HEK293T (cell line): ENCODE measurements at places on chromosomes 16 and 17.

GRCh38 chr17:73027130-73027741 lies 65.3 kb downstream of the SLC39A11 start:
- no peak for DNase-seq

DNA sequence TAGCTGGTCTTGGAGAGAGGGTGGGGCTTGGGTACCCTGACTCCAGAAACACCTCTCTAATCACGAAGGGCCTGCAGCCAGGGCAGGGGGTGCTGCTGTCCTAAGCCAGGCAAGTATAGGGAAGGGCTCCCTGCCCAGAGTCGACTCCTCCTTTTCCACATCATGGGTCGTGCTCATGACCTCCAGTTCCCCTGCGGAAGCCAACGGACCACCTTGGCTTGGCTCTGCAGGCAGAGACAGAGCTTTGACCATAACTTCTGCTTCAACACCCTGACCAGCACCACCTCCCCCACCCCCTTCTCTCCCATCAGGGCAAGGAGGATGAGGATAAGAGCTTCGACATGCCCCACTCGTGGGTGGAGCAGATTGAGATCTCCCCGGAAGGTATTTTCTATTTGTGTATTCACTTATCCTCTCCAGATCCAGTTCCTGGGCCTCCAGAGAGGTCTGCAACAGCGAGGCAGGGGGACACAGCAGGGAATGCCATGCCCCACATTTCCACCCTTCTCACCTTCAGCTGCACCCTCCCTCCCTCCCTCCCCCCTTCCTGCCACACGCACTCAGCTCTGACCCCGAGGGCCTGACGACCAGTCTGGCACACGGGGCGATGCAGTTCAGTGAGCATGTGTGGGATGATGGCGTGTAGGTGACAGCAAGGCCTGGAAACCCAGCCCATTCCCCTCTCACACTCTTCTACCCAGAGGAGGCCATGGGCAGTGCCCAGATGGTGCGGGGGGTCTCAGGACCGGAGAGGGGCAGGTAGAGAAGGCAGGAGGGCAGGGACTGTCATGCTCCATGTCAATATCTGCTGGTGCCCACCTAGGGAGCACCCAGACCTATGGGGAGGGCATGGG lies 14.0 kb upstream of the KATNB1 start:
- no peak for DNase-seq

DNA sequence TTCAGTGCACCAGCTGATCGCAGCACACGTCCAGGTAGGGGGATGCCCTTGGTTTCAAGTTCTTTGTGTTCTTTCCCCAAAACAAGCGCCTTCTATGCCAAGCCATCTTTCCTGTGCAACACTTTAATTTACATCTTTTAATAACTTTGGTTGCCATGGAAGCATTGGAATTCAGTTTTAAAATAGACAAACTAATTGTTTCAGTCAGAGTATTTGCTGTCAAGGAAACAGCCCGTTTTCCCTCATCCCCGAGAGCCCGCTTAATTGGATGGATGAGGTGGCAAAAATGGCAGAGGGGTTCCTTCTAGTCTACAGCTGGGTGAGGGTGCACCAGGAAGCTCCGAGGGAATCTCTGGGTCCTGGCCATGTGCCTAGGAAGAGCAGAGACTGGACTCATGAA lies 793.7 kb upstream of the EEF2KMT start:
- no peak for DNase-seq

DNA sequence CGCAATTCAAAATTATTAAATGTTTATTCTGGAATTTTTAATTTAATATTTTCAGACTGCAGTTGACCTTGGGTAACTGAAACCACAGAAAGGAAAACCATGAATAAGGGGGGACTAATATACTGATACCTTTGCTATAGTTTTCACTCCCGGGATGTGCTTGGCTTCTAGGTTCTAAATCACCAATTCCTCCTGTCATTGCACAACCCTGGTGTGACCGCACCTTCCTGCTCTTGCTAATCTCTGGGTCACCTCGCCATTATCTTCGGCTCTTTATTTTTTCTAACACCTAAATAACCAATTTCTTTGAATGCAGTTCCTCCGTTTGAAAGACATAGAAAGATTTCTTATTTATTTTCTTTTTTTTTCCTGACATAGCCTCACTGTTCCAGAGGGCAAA lies 634.5 kb upstream of the GOT2 start:
- DNase-seq: no peak

DNA sequence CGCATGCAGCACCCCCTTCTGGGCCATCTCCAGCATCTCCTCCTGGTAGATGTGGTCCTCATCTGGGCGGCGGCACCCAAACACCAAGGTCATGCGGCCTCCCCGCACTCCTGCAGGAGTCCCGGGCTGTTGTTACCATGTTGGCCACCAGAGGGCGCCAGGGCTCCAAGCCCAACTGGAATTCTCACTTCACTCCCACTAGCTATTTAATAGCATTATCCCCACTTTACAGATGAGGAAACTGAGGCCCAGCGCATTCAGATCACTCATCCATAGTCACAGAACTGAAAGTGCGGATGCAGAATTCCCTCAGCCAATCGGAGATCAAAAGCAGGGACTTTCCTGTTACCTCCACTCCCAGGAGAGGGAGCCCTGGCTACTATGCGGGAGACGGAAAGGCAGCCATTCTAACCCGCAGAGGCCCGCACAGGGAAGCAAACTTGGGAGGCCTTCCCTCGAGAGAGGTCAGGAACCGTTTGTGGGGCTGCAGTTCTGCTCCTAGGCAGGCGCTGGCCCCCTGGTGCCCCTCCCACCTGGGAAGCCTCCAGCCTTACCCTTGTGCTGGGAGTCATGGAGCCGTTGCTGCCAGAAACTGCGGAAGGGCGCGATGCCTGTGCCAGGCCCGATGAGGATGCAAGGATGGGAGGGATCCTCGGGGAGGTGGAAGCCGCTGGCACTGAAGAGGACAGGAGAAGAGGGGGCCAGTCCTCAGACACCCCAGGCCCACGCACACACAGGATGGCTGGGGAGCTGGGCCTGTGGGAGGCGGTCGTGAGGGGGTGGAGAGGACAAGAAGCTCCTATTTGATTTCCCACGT lies 40.1 kb downstream of the NOS2 start:
- DNase-seq: peak; percentile 48

DNA sequence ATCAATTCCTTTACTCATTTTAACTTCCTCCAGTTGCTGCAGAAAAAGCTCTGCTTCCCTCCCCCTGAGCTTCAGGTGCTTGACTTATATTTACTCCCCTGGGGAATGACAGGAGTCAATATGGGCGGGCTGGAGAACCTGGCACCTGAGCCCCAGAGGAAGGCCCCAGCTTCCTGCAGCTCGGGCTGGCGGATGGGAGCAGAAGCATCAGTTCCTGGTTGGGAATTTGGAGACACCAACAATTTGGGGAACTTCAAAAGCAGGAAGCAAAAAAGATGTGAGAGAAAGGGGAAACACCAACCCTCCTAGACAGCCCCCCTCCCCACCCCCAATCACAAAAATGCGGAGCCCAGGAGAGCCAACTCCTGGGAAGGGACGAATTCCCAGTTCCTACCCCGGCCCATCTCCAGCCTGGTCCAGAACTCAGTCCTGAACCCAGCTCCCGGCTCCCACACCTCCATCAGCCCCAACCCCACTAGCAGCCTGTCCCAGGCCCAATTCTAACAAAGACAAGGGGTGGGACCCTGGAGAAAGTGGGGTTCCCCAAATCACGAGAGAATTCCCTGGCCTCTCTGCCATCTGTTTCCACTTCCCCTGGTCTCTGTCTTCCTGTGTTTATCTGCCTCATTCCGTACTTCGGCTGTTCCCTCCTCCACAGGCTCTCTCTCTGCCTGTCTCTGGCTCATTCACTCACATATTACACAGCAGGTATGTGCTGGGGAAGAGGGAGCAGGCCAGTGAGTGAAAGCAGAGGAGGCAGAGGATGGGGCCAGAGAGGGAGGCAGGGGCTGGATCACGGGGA lies 16.2 kb upstream of the ASGR2 start:
- no peak for DNase-seq

- DNase-seq: no peak
Measured at GRCh38 chr16:31877876-31878642, 4.5 kb downstream of the ZNF267 start.

- DNase-seq: peak; percentile 47
Measured at GRCh38 chr17:68456339-68457167, 743 bp downstream of the WIPI1 start.

GRCh38 chr16:92431-93339 lies 14.7 kb downstream of the MPG start:
- no peak for DNase-seq

DNA sequence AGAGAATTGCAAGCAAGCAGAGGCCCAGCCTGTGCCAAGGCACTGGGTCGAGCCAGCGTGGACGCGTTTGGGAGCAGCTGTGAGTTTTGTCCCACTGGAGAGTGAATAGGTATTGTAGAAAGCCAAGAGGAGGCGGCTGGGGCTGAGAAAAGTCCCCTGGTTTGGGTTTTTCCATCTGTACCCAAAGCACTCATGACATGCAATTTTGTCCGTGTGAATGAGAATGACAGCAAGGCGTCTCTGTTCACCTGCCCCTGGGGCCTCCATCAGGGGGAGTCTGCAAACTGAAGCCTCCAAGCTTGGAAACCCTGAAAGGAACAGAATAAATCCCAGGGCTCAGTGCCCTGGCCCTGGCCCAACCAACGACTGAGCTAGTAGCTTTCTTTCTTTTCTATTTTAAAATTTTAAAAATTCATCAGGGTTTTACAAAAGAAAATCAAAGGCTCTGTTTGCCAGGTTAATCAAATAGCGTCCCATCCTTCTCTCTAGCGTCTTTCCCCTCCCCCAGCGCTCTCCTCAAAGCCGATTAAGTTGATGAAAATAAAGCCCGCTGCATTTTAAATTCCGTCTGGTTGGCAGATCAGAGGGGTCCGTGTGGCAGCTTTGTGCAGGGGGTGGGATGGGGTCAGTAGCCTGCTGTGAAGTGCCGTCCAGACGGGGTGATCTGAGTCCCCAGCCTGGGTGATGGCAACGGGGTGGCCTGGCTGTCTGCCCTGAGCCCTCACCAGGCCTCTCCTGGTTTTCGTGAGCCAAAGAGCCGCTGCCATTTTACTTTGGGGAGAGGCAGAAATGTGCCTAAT lies 171.0 kb downstream of the KATNIP start:
- DNase-seq: no peak

DNA sequence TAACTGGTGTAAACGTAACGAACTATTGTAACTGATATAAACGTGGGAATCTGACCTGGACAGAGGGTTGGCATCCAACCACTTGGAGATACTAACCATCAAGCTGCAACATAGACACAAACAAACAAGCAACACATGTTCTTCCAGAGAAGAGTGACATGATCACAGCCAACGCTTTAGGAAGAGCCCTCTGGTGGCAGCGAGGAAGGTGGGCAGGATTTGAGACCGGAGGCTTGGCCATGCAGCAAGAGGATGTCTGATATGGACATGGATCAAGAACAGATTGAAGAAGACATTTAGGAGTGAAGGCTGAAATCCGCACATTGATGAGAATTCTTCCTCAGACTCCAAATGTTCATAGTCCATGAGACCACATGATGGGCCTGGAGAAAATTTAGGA lies 40.3 kb upstream of the TNRC6A start:
- DNase-seq: peak; percentile 57

DNA sequence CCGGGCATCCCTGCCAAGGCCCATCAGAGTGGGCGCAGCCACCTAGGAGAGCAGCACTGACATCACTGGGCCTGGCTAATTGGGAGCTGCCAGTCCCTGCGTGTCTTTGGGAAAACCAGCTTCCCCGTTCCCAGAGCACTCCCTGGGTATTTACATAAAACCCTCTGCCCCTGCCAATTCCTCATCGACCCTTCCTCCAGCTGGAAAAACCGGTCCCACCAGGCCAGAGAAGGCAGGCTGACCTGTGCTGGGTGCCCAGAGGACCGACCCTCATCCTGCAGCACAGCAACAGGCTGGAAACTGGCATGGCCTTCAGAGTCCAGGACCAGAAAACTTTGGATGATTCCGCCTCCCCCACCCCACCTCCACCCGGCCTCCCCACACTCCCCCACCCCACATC lies 8.2 kb upstream of the FOXN1 start:
- no peak for DNase-seq

DNA sequence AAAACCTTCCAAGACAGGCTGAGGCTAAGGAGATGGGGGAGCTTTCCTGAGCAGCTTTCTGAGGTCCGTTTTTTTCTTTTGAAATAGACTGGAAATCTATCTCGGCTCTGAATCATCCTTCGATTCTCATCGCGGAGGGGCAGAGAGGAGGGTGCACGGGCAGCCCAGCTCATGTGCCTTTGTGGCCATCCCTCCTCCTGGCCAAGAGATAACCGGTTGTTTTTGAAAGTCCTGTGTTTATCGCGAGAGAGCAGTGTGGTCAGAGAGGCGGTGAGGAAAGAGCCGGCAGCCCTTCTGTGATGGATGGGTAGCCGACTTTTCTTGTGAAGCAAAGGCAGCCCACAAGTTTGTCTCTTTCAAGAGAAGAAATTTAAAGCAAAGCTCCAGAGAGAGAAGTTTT lies 191.6 kb downstream of the CCDC182 start:
- no peak for DNase-seq

- DNase-seq: no peak
Measured at GRCh38 chr17:40500709-40501108, 714 bp downstream of the TNS4 start.

DNA sequence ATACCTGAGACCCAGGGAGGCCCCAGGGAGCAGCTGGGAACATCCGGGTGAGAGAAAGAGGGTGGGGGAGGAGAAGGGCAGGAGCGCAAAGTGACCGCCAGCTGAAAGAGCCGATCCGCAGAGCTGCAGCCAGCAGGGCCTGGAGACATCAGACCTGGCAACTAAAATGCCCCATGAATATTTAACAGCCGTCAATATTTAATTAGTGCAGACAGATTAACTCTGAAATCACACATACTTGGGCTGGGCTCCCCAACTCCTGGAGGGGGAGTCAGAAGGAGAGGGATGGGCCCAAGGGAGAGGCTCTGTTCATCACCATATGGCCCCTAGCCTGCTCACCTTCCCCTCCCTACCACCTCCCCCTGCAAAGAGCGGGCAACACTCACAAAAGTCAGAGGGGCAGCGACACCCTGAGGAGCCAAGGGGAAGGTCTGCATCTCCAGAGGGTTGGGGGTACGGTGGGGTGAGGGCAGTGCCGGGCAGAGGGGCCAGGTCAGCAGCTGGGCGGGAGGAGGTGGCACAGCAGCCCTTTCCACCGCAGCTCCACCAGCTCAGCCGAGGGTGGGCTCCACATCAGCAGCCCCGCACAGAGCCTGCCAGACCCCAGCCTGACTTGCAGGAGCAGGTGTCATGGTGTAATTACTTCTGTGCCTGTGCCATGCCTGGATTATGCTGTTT lies 61.9 kb upstream of the CCL1 start:
- no peak for DNase-seq
